ENCODE measurements at places on chromosomes 3 and 15.

GRCh38 chr15:45121020-45121419 lies 6.9 kb downstream of the DUOXA2 start:
- DNase-seq = no peak

- peak; percentile 50 for DNase-seq
Observed at GRCh38 chr3:186141790-186142189, 32.9 kb upstream of the ETV5 start.

- no peak for DNase-seq
Observed at GRCh38 chr3:79491029-79491641, 276.7 kb downstream of the ROBO1 start.

DNA sequence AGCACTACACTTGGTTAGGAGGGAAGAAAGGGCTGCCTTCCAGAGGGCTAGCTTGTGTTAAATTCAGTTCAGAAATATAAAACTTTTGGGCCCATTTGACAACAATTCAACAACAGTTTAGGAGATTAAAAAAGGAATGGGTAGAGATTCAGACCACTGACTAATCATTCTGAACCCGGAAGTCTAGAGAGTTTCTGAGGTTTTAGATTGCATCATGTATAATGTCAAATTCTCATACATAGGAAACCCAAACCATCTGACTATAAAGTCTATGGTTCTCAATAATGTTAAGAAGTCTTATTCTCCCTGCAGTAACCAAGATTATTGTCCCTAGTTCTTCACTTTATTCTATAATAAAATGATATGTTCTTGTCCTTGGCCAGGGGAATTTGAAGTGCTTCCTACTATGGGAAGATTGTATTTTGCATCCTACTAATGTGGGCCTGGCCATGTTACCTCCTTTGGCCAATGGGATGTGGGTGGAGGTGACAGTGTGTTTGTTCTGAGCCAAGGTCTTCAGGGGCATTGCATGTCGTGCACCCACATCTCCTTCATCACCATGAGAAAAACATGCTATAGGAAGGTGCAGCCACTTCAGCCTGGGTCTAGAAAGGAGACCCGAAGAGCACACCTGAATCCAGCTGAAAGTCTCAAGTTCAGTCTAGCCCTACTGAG lies 66.4 kb upstream of the CCNL1 start:
- DNase-seq = no peak

- DNase-seq = no peak
Observed at GRCh38 chr15:62483814-62484213, 318.7 kb upstream of the C2CD4B start.

GRCh38 chr3:175404027-175404426 lies 544.9 kb downstream of the NAALADL2 start:
- no peak for DNase-seq

- no peak for DNase-seq
Observed at GRCh38 chr3:33141006-33141405, 27.2 kb downstream of the CRTAP start.

DNA sequence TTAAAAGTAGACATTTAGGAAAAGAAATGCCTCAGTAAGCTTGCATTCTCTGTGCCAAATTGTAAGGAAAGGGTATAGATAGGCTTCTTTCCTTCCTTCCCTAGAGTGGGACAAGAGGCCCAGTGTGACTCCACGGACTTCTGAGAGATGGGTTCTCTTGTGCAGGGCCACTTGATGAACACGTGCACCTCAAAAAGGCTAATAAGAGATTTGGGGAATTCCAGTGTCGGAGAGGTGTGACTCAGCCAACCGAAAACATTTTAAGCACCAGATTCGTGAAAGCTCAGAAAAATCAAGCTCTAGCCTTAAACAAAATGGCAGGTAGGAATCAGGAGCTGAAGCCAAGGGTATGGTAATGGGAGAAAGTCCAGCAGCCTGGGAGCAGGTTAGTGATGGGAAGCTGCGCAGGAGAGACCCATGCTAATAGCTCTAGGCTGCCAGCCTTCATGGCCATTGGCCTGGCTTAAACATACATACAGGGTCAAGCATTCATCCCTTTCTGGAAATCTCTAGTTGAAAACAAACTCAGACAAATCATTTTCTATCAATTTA lies 56.2 kb downstream of the SV2B start:
- DNase-seq = no peak

GRCh38 chr3:17514597-17514996 lies 227.8 kb downstream of the TBC1D5 start:
- no peak for DNase-seq

GRCh38 chr15:99228120-99228770 lies 21.1 kb downstream of the TTC23 start:
- no peak for DNase-seq

GRCh38 chr15:35746121-35746520 lies 200.2 kb upstream of the DPH6 start:
- no peak for DNase-seq

DNA sequence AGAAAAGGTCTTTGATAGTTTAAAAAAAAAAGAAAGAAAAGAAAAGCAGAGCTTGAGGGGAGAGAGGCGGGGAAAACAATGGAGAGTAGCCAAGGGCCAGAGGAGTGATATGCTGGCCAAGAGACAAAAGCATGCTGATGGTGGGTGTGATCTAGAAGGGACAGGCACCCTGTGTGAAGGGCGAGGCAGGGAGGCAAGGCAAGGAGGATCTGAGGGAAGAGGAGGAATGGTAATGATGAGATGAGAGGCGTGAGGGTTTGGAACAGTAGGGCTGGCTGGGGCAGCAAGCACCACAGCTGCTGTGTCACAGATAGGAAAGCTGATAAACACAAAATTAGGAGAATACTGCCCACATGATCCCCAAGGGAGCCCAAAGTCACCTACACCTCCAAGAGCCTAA lies 65.5 kb downstream of the LARS2 start:
- DNase-seq = no peak

GRCh38 chr15:98738689-98739401 lies 90.5 kb downstream of the IGF1R start:
- no peak for DNase-seq

DNA sequence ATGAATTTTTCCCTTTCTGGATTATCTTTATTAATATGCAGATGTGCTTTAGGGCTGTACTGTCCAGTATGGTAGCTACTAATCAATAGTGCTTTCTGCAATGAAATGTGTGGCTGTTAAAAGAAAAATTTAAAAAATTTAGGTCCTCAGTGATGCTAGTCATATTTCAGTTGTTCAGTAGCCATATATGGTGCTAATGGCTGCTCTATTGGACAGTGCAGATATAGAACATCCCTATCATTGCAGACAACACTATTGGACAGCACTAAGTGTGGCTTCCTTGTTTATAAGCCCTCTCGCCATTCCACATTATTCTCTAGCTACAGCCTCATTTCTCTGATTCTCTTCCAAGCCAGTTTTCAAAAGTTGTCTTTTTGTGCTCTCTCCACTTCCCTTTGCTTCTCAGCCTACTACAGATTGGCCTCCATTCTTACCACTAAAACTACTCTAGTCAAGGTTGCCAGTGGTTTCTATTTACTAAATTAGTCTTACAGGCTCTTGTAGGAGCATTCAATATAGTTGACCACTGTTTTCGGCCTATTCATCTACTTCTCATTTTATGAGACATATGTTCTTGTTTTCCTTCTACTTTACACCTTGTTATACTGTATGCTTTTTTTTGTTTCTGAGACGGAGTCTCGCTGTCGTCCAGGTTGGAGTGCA lies 9.5 kb downstream of the MAPK6 start:
- no peak for DNase-seq

- no peak for DNase-seq
Observed at GRCh38 chr3:195201295-195201694, 69.7 kb downstream of the XXYLT1 start.

DNA sequence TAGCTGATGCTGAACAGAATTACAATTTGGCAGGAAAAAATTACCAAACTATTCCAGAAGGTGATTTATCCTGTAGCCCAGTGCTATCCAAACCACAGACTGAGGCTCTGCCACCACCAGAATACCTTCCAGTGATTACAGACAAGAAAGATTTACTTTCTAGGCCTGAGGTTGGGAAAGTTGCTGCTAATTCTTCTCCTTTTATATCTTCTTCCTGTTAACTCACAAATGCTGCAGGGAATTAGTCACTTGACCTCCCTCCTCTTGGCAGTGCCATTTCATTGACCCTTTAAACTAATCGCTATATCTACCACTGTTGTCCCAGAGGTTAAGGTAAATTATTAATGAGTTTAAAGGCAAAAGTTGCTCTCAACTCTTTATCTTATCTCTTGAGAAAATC lies 118.4 kb downstream of the CTNNB1 start:
- no peak for DNase-seq

- peak; percentile 53 for DNase-seq
Observed at GRCh38 chr3:172194702-172195406, 155.5 kb downstream of the FNDC3B start.

DNA sequence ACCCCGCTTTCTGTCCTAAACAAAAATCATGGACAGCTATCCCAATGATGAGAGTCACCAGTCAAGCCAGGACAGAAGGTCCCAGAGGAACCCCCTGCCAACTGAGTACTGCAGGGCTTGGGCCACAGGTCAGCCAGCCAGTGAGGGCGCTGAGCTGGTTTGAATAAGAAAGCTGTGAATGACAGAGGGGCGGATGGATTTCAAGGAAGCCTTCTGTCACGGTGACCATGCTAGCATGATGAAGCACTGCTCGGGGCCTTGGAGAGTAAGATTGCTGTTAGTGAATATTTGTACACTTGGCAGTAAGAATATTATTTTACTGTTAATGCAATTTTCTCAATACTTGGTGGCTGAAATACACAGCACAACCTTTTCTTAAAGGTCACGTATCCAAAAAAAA lies 734.0 kb upstream of the NR2F2 start:
- no peak for DNase-seq

- no peak for DNase-seq
Observed at GRCh38 chr15:58852347-58852746, 81.1 kb downstream of the SLTM start.

- DNase-seq = no peak
Observed at GRCh38 chr15:91793771-91794170, 59.7 kb upstream of the SLCO3A1 start.

DNA sequence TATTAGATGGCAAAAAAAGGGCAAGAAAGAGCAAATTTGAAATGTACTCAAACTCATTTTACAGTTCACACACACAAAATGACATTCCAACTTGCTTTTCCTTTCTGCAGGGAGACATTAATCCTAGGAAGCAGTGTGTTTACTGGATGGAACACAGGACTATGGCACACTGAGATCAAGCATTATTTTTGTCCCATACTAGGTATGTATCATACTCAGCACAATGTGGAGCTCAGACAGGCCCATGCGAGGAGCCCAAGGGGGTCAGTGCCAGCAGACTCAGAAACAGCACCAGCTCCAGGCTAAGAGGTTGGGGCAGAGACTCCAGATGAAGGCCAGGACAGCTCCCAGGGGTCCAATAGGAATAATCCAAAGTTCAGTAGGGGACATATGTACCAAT lies 30.8 kb upstream of the SLC35G2 start:
- DNase-seq = no peak

DNA sequence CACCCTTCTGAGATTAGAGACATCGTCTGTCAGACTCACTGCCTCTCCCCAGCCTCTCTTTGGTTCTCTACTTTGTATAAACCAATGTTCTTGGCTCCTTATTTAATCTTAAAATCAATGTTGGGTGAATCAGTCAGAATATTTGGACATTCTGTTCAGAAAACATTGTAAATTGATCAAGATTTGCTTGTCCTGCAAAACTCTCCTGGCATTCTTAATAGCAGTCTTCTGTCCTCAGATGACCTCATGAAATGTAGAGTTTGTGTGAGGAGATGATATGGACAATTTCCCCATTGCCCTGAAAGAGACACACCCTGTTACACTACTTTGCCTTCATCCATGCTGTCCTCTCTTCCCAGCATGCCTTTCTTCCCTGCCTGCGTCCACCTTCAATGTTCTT lies 33.6 kb downstream of the CD200R1L start:
- no peak for DNase-seq

- DNase-seq = no peak
Observed at GRCh38 chr15:53404930-53405493, 354.5 kb downstream of the WDR72 start.

DNA sequence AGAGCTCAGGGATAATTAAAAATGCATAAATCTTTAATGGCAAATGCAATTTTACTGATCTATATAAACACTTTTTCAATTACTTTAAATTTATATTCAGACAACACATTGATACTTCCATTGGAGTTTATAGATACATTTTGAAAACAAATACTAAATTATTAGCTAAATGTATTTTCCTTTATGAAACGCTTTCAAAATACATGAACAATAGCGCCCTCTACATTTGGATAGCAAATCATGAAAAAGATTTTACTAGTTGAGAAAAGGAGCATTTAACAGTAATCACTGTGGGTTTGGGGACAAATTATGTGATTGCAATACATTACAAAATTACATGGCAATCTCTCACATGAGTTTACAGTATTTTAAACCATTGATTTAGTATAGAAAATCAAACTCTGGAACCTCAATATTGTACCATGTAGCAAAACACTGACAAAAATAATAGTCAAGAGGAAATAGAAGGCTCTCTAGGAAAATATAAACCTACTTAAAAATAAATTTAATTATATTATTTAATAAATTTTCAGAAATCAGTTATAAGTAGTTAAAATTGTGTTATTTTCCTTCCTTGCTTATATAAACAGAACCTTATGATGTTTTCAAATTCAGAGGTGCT lies 207.9 kb downstream of the ZIC1 start:
- no peak for DNase-seq

- no peak for DNase-seq
Observed at GRCh38 chr3:134143828-134144401, 106.7 kb downstream of the RYK start.

DNA sequence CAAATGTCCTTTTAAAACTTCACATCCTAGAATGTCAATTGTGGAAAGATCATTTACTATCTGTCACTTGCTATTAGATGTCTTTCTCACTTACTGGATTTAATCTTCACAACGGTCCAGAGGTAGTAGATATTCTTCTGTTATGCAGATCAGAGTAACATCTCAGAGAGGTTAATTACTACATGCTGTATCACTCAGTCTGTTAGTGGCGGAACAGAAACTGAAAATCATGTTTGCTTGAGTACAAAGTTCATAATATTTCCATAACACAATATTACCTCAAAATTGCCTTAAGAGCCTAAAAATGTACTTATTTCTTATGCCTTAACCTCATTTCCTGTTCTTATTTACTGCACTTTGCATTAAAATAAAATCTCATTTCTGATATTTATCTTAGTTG lies 28.6 kb upstream of the GPR149 start:
- no peak for DNase-seq

DNA sequence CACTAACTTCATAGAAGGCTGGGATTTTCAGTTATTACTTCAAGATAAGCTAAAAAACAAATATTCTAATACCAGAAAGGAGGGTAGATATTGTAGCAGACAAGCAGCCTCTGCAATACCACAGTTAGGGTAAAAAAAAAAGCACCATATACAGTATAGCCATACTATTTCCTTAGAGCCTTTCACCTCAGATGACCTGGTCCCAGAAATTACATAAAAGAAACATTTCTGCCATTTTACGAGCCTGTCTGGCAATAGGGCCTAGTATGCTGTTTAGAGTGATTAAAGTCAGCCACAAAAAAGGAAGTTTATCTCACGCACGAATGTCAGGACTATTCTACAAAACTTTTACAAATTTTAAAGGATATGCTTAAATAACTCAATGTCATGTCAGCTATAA lies 1016.6 kb downstream of the PLOD2 start:
- DNase-seq = no peak

Data from left kidney (tissue), 8 donors.